ENCODE measurements at places on chromosomes 3 and 15.

DNA sequence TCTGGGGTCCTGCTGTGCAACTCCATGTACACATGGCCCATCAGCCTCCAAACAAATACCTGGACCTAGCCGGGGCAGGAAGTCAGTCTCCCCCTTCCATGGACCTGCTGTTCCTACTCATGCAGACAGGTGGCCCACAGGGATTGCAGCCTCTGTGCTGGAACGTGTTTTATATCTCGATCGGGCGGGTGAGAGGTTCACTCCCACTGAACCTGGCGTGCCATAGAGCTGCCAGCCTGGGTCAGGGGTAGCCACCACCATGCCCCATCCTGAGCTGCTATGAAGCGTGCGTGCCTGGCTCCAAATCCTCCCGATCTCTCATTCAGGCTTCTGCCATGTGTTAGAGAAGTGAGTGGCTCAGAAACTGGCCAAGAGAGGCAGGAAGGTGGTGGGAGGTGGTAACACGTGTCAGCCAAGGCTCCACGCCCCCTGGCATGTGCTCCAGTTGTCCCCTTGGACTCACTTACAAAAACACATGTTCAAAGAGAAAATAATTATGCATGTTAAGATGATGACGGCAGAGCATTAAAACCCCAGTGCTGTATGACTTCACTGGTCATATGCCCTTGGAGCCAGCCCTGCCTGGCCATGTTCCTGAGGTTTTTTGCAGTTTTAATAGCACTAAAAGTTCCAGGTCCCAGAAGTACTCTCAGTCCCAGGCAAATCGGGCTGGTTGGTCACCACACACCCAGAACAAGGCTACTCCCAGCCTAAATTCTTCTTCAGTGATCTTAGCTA is 30.6 kb downstream of the CTSH start:
- no peak for DNase-seq

DNA sequence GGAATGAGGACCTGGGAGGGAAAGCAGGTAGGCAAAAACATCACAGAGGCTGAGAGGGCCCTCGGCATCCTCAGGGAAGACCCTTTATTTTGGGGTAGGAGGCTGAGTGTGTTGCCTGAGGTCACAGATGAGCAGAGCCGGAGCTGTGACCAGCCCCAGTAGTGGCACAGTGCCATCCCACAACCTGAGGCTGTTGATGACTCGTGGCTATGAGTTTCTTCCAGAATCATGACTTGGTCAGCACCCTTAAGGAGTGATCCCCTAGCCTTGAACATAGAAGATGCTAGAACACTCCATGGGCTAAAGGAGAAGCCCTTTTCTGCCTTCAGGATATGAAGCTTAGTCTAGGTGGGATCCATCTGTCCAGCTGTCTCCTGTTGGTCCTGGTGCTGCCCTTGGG is 19.5 kb upstream of the CXCR6 start:
- no peak for DNase-seq

- DNase-seq = peak; percentile 34
Observed at GRCh38 chr15:34795267-34796081, at the start of gene ACTC1. Gene ACTC1, minus strand, starts transcription at chr15:34795549. Its CDS starts 741 bp downstream, at chr15:34794808.

DNA sequence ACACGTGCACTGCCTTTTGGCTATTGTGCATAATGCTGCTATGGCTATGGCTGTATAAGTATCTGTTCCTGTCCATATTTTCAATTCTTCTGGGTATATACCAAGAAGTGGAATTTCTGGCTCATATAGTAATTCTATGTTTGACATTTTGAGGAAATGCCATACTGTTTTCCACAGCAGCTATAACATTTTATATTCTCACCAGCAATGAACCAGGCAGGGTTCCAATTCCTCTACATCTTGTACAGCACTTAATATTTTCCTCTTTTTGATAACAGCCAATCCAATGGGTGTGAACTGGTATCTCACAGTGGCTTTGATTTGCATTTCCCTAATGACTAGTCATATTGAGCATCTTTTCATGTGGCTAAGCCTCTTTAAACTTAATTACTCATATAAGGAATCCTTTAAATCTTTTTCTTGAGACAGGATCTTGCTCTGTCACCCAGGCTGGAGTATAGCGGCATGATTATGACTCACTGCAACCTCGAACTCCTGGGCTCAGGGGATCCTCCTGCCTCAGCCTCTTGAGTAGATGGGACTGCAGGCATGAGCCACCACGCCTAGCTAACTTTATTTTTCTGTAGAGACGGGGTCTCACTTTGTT is 38.1 kb upstream of the IGDCC4 start:
- DNase-seq = peak; percentile 39

DNA sequence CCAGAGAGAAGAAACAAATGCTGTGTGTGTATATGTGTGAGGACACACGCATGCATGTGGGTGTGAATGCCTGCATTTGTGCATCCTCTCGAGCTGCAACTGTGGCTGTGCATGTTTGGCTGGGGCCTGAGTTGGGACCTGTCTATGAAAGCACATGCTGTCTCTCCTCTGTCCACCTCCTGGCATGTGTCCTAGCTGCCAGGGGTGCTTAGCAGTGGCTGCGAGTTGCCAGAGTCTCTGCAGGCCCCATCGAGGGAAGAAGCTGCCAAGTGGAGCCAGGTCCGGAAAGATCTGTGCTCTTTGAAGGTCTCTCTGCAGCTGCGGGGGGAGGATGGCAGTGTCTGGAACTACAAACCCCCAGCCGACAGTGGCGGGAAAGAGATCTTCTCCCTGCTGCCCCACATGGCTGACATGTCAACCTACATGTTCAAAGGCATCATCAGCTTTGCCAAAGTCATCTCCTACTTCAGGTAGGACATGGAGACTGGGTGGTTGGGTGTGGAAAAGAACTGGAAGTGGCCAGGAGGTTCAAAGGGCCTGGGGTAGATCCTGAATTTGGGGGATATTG is 30.7 kb downstream of the NR1I2 start:
- no peak for DNase-seq

DNA sequence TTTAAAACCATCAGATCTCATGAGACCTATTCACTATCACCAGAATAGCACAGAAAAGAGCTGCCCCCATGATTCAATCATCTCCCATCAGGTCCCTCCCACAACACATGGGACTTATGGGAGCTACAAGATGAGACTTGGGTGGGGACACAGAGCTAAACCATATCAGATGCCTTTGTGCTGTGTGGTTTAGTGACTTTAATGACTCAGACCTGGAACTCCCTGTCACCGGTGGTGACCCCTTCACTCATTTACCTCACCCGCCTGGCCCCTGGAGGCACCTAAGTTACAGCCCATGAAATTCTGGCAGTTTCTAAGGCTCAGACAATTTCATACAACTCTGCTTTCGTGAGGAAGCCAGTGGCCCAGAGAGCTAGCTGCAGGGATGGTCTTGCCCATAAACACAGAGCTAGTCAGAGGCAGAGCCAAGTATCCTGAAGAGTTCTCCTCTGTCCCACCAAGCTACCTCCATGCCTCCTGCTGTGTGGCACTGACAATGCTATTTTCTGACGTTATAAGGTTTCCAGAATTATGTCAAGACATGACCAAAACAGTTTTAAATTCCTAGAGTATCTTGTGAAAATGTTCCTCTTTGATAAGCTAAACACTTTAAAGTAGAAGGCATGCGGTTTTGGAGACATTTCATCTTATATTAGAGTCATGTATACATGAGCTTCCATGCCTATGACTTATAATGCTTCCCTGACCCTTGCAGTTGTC is 231.1 kb upstream of the IL12A start:
- no peak for DNase-seq

GRCh38 chr3:125080077-125080476 is 24.3 kb upstream of the HEG1 start:
- peak; percentile 9 for DNase-seq

DNA sequence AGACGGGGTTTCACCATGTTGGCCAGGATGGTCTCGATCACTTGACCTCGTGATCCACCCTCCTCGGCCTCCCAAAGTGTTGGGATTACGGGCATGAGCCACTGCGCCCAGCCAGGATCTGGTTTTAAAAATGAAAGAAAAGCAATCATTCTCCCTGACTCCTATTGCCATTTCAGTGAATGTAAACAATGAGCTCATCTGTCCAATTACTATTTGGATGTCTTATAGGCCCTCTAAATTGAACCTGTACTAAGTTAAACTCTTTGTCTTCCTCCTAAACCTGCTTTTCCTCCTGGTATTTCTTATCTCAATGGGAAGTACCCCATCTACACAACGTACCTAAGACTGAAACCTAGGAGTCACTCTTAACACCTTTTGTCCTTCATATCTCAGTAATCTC is 23.7 kb downstream of the PCYT1A start:
- no peak for DNase-seq

GRCh38 chr15:23567921-23568320 is 2.4 kb downstream of the MKRN3 start:
- no peak for DNase-seq

DNA sequence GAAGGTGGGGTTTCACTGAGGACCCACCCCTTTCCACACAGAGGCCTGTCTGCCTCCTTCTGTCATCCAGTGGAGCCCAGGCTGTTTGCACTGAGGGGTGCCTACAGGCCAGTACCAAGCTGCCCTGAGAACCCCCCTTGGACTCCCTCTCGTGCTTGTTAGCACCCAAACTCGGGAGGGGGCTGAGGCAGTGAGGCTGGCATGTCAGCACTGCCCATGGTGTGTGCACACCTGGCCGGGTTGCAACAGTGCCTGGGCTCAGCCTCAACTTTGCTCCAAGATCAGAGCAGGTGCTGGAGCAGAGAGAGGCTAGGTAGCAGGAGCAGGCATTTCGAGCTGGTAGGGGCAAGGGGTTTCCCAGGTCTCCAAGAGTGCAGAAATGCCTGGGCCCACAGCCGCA is 90.0 kb downstream of the PIK3R4 start:
- DNase-seq = no peak

DNA sequence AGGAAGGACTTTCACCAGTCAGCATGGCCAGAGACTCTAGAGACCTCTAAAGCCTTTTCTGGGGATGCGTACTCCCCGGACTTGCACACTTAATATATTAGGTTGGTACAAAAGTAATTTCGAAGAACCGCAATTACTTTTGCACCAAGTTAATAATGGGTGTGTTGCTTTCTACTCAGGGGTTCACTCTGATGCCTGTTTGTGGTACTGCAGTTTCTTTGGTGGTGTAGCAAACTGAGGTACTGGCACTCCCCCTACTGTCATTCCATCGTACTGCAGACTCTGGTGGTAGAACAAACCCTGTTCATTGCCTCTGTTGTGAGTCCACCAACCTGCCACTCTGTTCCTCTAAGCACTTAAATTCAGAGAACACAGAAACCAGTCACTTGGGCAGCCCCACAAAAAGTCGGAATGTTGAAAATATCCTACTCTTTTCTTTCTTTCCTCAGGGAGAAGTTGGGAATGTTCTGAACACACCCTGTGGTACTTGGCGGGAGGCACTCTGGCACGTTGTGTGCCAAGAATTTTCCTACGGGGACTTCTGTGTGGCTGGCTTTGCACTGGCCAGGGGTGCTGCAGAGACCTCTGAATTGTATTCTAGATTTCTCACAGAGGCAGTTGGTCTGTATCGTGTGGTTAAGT is 46.3 kb downstream of the GABRG3 start:
- peak; percentile 64 for DNase-seq

DNA sequence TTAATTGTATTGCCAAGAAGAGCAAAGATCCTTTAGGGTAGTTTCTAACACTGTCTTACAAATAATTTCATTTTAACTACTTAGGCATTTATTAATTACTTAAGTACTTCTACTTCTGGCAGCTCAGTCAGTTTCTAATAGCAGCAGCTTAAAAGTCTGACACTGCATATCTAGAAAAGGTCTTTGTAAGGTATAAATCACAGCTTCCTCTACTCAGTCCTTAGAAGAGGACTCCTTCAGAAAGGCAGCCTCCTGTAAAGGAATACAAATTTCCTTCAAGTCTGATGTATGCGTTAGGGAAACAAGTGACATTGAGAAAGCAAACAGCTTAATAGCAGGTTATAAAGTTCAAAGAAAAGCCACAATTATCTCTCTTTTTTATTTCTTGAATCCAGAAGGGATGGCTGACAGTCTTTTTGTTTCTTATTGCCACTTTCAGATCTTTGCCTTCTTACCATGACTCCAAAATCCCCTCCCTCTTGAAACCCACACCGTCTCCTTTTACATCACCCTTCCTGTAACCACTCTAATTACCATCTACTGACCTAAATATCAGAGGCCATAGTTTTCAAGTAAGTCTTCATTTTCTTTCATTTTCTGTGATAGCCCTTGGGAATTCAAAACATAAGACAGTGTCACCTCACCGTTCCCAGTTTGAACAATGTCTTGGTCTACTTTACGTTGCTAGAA is 109.5 kb downstream of the CGGBP1 start:
- DNase-seq = no peak

DNA sequence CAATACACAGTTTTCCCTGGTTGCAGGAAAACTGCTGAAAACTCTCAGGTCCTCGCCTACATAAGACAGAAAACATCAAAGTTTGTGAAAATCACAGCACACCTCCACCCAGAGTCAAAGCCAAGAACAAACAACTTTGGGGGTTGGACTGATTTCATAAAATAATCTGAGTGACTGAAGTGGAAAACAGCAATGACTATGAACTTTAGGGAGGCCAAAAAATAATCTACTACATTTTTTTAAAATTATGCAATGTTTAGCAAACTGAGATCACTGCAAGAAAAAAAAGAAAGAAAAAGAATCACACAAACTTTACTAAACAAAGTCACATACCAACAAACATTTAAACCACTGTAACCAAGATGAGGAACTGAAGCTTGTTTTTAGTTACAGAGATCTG is 15.9 kb upstream of the FOXP1 start:
- DNase-seq = no peak

DNA sequence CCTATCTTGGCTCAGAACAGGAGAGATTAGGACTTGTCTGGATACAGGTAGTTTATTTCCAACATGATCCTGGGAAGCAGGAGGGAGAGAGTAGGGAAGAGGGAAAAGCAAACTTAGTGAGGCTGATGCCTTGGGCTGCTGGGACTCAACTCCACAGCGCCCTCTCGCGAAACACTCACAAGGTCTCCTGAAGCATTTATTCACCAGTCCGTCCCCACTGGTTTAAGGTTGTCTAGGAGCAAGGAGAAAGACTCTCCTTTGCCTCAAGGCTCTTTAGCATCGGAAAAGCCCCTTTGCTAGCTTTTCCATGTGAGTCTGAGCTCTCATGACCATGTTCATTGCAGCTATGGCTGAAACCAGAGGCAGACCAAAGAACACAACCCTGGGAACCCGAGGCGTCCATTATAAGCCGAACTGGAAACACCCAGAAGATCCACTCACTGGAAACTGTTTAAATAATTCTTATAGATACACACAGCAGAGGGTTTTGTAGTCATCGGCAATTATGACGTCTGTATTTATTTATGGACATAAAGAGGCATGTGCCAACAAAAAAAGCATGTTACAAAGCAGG is 244.5 kb downstream of the CD47 start:
- DNase-seq = peak; percentile 65

DNA sequence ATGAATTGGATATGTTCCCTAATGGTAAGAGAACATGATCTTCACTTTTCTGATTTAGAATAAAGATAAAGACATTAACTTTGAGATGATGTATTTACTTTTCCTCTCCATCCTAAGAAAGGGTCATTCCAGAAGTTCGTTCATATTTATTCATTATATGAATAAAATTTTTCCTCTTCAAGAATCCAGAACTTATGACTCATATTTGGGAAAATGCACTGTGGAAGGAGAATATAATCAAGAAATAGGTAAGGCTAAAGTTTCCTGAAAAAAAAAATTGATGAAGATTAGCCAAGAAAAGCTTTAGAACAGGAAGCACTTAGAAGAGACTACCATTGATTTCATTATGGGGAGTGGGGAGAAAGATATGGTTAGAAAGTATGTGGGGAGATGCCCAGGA is 36.5 kb upstream of the CBLB start:
- no peak for DNase-seq

GRCh38 chr15:28861031-28861534 is 12.6 kb upstream of the GOLGA6L7 start:
- DNase-seq = no peak
